Osteoblast (primary cell): ENCODE measurements at places on chromosomes 11 and 22. TPM values are rescaled to one million over a fixed set of nuclear protein-coding genes. Genes with fewer than 3 reads are reported as not detected.

GRCh38 chr11:45182902-45183301, 36.5 kb downstream of the PRDM11 start:
- no peaks in the 10 kb centered on the region for H3K36me3 ChIP-seq
- no peak overlapping the region for H3K27ac ChIP-seq
- DNase-seq = peak; percentile 91
- peaks cover 3% of the 10 kb centered on the region for H3K27me3 ChIP-seq
- no peak overlapping the region for H3K4me3 ChIP-seq

GRCh38 chr11:5489576-5490357, 1.3 kb downstream of the OR52D1 start:
- H3K27ac ChIP-seq = no peak overlapping the region
- H3K36me3 ChIP-seq = no peaks in the 10 kb centered on the region
- H3K4me1 ChIP-seq = no peaks in the 10 kb centered on the region
- DNase-seq = no peak

DNA sequence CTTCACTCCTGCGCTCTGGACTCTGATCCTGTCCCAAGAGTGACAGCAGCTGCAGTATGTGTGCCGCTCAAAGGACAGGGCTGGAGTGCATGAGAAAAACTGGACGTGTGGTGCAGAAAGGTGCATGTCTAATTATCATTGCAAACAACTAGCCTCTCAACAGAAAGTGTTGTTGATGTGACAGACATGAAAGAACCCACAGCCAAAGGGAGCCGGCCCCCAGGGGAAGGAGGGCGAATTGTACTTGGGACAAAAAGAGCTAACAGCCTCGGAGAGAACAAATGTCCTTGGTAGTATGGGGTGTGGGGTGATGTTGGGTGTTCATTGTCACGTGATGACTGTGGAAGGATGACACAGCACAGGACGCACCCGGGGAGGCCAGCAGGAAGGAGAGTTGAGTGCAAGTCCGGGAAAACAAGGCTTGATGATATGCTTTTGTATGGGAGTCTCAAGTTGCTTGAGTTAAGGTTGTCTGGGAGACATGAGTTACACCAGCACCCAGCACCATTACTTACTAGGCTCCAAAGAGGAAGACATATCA, 325.5 kb downstream of the NTM start:
- no peak overlapping the region for H3K27ac ChIP-seq
- peak; percentile 58 for DNase-seq
- H3K27me3 ChIP-seq = no peaks in the 10 kb centered on the region

- H3K27me3 ChIP-seq = peaks cover 3% of the 10 kb centered on the region
- DNase-seq = peak; percentile 43
- H3K27ac ChIP-seq = no peak overlapping the region
- H3K4me1 ChIP-seq = no peaks in the 10 kb centered on the region
- no peaks in the 10 kb centered on the region for H3K36me3 ChIP-seq
Observed at GRCh38 chr11:112453601-112454577, 193.2 kb upstream of the PLET1 start.

GRCh38 chr22:45058622-45058912, 48.8 kb upstream of the PHF21B start:
- H3K36me3 ChIP-seq = no peaks in the 10 kb centered on the region
- DNase-seq = peak; percentile 84
- no peak overlapping the region for H3K4me3 ChIP-seq
- H3K4me1 ChIP-seq = peaks cover 10% of the 10 kb centered on the region
- peaks cover 18% of the 10 kb centered on the region for H3K27me3 ChIP-seq

DNA sequence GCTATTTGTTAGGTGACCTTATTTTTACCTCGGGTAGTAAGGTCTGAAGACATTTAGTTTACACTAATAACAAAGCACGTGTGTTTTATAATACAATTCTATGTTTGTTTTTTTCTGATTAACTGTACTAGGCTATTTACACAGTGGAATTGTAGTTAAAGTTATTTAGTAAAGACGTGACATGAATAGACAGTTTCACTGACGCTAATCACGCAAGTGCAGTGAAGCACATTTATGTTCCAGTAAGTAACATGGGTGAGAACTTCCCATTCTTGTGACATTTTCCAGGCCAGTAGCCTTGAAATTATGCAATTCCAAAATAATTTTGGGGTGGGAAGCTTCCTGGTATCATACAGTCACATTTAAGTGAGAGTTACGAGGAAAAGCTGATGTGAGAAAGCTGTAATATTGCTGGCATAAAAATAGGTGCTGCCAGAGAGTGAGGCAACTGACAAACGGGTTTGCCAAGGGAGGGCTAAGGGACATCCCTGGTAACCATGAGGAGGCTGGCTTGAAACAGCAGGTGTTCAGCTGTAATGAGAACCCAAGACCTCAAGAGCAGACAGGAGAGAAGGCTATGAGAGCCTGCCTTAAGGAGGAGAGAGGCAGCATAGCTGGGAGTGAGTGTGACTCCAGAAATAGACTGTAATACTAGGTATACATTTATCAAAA, 378.8 kb downstream of the DCDC1 start:
- no peaks in the 10 kb centered on the region for H3K36me3 ChIP-seq
- no peaks in the 10 kb centered on the region for H3K4me1 ChIP-seq
- DNase-seq = no peak
- no peaks in the 10 kb centered on the region for H3K27me3 ChIP-seq

- peaks cover 22% of the 10 kb centered on the region for H3K27me3 ChIP-seq
- no peak overlapping the region for H3K4me3 ChIP-seq
- no peaks in the 10 kb centered on the region for H3K36me3 ChIP-seq
- H3K27ac ChIP-seq = no peak overlapping the region
Observed at GRCh38 chr11:114080219-114080618, 20.7 kb downstream of the ZBTB16 start.

GRCh38 chr11:67561971-67562619, 21.5 kb upstream of the GSTP1 start:
- no peak overlapping the region for H3K4me3 ChIP-seq
- no peaks in the 10 kb centered on the region for H3K27me3 ChIP-seq
- H3K36me3 ChIP-seq = no peaks in the 10 kb centered on the region
- H3K4me1 ChIP-seq = peaks cover 30% of the 10 kb centered on the region
- no peak for DNase-seq
- H3K27ac ChIP-seq = no peak overlapping the region

DNA sequence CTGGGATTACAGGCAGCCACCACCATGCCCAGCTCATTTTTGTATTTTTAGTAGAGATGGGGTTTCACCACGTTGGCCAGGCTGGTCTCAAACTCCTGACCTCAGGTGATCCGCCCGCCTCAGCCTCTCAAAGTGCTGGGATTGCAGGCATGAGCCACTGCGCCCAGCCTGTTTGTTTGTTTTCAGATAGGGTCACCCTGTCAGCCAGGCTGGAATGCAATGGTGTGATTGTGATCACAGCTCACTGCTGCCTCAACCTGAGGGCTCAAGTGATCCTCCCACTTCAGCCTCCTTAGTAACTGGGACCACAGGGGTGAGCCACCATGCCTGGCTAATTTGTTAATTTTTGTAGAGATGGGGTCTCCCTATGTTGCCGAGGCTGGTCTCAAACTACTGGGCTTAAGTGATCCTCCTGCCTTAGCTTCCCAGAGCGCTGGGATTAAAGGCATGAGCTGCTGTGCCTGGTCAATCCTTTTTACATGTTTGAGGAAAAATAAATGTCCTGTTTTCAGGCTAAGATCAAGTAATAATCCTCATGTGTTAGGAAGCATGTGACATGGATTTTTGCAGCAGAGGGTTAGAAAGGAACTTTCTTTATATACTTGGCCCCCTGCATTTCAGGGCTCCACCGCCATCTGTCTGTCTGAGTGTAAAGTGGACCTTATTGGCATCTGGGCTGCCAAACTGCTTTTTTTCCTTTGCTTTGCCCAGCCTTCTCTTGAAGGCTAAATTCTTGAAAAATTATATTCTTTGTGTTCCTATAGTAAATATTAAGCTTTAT, 4.8 kb upstream of the SLC3A2 start:
- no peaks in the 10 kb centered on the region for H3K36me3 ChIP-seq
- DNase-seq = no peak
- H3K27ac ChIP-seq = no peak overlapping the region
- H3K4me3 ChIP-seq = no peak overlapping the region
- H3K4me1 ChIP-seq = peaks cover 14% of the 10 kb centered on the region
- H3K27me3 ChIP-seq = no peaks in the 10 kb centered on the region

DNA sequence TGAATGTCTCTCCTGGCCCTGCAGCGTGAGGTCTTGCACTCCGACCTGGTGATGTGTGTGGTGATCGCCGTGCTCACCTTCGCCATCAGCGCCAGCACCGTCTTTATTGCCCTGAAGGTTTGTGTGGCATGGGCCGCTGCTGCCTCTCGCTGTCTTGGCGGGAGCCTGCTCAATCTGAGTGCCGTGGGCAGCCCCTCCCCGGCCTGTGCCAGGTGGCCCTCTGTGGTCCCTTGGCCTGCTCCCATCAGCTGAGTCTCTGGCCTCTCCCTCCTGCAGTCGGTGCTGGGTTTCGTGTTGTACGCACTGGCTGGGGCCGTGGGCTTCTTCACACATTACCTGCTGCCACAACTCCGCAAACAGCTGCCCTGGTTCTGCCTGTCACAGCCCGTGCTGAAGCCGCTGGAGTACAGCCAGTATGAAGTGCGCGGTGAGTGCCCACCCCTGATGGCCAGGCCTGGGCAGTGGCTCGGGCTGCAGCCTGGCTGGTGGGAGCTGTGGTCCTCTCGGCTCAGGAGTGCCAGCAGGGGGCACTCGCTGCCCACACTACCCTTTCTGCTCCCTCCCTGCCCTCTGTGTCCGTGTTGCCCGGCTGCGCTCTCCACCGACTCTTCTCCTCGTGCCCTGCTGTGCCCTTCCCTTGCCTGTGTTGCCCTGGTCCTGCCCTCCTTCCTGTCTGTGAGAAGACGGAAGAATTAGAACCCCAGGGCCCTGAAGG, 10.2 kb downstream of the PCNX3 start:
- no peaks in the 10 kb centered on the region for H3K27me3 ChIP-seq
- H3K4me3 ChIP-seq = no peak overlapping the region
- H3K36me3 ChIP-seq = peaks cover 84% of the 10 kb centered on the region
- peak; percentile 97 for DNase-seq
- H3K27ac ChIP-seq = no peak overlapping the region

DNA sequence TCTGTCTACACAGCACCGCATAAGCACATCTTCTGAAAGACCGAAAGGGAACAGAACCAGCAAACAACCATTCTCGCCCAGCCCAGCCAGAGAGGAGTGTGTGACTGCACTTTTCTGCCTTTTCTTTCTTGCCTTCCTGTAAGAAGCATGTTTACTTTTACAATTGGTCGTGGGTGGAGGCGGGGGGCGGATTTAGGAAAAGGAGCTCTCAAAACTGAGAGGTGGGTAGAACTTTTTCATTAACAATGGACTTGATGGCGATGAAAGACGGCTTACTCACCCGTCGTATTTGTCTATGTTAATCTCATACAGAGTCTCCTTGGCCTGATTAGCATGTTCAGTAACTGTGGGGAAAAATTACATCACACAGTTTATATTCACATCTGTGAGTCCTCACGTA, 27.2 kb downstream of the CERK start:
- no peak overlapping the region for H3K4me3 ChIP-seq
- H3K4me1 ChIP-seq = no peaks in the 10 kb centered on the region
- H3K36me3 ChIP-seq = peaks cover 44% of the 10 kb centered on the region

DNA sequence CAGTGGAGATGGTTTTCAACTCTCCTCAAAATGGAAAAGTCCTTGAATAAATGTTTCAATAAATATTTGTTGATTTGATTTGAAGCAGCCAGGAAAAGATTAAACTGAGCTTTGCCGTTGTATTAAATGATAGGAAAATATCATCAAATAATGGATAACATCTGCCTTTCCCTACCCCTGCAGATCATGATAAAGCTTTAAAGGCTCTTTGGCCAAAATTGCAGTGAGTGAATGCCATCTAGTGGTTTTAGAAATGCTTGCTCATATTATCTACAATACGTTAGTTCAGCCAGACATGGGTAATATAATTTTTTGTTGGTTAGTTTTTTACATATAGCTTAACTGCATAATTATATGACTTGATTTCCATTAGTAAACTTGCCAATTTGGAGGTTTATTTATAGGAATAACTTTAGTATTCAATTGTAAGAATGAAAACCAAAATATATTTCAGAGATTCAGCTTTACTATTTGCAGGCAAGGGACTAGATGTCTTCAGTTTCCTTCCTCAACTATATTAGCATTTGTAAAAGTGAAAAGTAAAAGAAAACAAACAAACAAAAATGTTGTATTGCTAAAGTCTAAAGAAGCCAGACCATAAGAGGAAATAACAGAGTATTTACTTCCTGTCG, 159.2 kb downstream of the MSANTD4 start:
- DNase-seq = peak; percentile 59
- no peaks in the 10 kb centered on the region for H3K4me1 ChIP-seq
- H3K36me3 ChIP-seq = no peaks in the 10 kb centered on the region
- H3K27ac ChIP-seq = no peak overlapping the region

GRCh38 chr22:17882162-17882561, 107.9 kb upstream of the BID start:
- no peaks in the 10 kb centered on the region for H3K4me1 ChIP-seq
- peaks cover 47% of the 10 kb centered on the region for H3K36me3 ChIP-seq
- H3K27me3 ChIP-seq = no peaks in the 10 kb centered on the region
- no peak overlapping the region for H3K4me3 ChIP-seq
- no peak for DNase-seq
- H3K27ac ChIP-seq = no peak overlapping the region

GRCh38 chr22:48896766-48897644, 930.7 kb downstream of the BRD1 start:
- H3K4me3 ChIP-seq = no peak overlapping the region
- no peak overlapping the region for H3K27ac ChIP-seq
- DNase-seq = peak; percentile 77
- H3K4me1 ChIP-seq = no peaks in the 10 kb centered on the region
- no peaks in the 10 kb centered on the region for H3K27me3 ChIP-seq

DNA sequence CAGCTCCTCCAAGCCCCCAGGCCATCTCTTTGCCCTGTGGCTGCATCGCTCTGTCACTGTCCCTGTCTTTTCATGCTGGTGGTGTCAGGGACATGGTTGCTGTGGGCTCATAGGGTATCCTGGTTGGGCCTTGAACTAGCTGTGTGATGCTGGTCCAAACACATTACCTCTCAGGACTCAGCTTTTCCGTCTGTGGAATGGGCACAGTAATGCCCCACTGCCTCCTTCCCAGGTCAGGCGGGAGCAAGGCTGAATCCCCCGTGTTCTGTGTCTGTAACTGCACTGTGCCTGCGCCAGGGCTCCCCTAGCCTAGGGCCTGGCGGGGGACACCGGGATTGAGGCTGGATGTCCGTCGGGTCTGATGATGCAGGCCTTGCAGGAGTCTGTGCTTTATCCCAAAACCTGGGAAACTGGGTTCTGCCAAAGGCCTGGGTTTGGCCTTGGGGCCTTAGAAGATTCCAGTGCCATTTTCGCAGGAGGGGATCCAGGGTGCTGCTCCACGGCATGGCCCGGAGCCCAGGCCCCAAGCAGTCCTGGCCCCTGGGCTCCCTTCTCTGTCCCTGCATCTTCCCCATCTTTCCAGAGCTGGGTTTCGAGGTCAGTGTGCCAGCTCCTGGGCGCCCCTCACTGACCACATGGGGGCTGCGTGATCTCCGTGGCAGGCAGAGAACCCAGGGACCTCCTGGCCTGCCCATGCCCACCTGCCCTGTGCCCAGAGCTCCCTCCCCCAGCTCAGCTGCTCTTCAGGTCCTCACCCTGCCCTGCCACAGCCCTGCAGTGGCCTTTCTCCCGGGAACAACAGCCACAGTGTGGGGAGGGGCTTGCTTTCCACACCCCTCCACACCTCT, 32.7 kb upstream of the CELSR1 start:
- no peaks in the 10 kb centered on the region for H3K4me1 ChIP-seq
- H3K36me3 ChIP-seq = no peaks in the 10 kb centered on the region
- H3K27ac ChIP-seq = no peak overlapping the region
- DNase-seq = peak; percentile 79
- no peaks in the 10 kb centered on the region for H3K27me3 ChIP-seq
- no peak overlapping the region for H3K4me3 ChIP-seq

Gene KRTAP5-9
- total RNA-seq = not detected in 2 replicates

Gene PHOX2A
- total RNA-seq = not detected in 2 replicates

Gene FGF3
- not detected in 2 replicates for total RNA-seq

Gene CDC45
- total RNA-seq = 0.72 and 1.5 TPM in 2 replicates

Gene TRPM5
- total RNA-seq = under 0.01 TPM in 1 of 2 replicates, not detected in the other

Gene IGSF22
- not detected in 2 replicates for total RNA-seq
